ENCODE measurements at places on chromosomes 16 and 17.

DNA sequence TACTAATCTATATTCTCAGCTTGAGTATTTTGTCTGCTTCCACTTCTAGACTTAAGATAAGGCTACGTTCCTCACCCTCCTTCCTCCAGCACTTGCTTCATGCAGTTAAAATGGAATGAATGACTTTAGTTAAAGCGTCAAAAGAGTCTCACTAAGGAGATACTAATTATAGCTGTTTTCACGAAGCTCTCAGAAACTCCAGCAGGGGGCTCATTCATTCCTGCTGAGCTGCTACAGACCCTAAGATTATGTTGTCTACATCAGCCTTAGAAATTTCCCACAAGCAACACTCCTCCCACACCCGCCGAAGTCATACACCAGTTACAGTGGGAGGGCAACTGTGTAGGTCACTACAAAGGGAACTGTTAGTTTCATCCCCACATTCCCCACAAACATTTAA lies 57.0 kb upstream of the KIFC3 start:
- no peak for DNase-seq

GRCh38 chr17:36932694-36933511 lies 4.4 kb upstream of the LHX1 start:
- DNase-seq: no peak

DNA sequence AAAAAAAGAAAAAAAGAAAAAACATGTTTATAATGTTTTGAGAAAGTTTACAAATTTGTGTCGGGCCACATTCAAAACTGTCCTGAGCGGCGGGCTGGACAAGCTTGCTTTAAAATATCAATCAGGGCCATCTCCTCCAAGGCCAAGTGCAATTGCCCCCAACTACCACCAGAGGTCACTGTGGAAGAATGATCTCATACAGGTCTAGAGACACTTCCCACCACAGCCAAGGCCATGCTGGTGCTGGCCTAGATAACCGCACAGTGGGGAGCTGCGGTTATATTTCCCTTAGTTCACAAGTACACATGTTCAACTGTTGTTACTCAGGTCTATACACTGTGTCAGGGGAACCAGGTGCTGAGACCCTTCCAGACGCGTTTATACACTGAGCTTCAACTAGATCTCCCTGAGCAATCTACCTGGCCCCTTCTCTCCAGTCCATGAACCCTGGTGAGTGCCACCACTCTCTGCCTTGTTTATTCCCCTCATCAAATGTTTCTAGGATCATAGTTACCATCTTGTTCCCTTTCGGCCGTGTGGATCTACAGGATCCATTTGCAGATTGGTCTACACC lies 83.8 kb upstream of the CCL2 start:
- no peak for DNase-seq

DNA sequence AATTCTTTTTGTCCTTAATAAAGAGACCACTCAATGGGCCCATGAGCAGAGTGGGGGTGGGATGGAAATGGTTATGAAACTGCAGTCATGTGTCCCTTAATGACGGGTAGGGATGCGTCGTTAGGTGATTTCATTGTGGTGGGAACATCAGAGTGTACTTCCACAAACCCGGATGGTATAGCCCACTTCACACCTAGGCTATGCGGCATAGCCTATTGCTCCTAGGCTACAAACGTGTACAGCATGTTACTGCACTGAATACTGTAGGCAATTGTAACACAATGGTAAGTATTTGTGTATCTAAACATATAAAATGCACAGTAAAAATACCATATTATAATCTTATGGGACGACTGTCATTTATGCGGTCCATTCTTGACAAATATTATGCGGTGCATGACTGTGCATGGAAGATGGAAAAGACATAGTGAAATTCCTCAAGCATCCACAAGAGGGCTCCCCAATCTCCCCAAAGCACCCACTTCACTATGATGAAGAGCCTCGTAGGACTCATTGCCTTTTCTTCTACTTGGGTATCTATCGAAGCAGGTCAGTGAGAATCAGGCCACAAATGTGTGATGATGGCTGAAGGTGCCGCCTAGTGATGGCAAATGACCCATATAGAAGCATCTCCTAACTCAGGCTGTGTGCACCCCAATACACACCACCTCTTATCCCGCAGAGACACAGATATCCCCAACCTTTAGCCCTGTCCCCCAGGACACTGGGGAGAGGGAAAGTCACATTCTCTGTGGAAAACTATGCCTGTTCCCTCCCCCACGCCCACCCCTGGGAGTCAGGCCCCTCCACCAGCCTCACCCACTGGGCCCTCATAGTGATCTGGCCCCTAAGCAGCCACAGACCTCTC lies 43.5 kb downstream of the TBX21 start:
- DNase-seq: no peak

DNA sequence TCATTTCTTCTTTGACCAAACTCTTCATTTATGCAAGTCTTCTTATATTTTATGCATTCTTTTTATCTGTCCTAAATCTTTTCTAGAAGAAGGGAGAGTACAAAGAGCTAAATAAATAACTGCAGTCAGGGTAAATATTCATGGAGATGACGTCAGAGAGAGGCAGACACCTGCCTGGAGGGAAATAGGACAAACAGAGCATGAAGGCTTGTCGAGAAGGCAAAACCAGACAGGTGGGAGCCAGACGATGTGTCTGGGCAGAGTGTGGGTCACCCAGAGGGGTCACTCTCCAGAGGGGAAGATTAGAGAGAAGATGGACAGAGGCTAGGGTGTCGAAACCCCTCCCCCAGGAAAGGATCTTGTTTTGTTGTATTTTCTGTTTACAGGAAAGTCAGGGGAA lies 78.3 kb upstream of the RPL38 start:
- DNase-seq: no peak

- DNase-seq: no peak
Measured at GRCh38 chr16:90018297-90018651, 982 bp downstream of the DBNDD1 start.

GRCh38 chr17:49266233-49266632 lies 35.6 kb upstream of the PHOSPHO1 start:
- DNase-seq: no peak

GRCh38 chr16:12119562-12119961 lies 143.0 kb downstream of the SNX29 start:
- DNase-seq: no peak

DNA sequence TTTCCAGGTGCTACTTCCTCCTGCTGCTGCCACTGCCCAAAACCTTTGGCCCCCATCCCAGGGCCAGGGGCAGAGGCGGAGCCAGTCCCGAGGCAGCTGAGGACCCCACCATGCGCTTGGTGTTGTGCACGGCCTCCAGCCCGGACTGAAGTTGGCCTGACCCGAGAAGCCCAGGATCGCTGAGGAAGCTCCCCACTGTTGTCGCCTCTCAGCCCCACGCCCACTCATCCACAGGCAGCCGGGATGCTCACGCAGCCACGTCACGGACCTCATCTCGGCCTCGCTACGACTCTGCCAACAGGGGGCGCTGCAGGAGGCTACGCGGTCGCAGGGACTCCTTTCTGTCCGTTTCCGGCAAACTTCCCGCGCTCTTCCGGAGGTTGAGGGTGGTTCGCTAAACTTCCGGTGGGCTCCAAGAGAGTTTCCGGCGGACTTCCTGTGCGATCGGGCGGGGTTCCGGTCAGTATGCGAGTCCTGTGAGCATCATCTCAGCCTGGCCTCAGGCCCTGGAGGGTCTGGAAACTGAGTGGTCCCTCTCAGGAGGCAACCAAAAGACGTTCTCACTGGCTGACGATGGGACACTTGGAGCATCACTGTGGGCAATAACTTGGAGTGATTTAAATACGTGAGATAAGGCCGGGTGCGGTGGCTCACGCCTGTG lies 12.4 kb downstream of the ZG16B start:
- DNase-seq: peak; percentile 44

DNA sequence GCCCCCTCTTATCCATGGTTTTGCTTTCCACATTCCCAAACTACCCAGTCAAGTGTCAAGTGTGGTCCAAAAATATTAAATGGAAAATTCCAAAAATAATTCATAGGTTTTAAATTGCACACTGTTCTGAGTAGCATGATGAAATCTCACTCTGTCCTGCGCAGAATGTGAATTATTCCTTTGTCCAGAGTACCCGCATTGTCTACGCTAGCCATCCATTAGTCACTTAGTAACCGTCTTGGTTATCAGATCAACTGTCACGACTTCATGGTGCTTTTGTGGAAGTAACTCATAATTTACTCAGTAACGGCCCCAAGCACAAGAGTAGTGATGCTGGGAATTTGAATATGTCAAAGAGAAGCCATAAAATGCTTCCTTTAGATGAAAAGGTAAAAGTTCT lies 94.9 kb downstream of the SLC39A11 start:
- DNase-seq: no peak

- no peak for DNase-seq
Measured at GRCh38 chr17:50278526-50279180, 4.4 kb downstream of the TMEM92 start.

DNA sequence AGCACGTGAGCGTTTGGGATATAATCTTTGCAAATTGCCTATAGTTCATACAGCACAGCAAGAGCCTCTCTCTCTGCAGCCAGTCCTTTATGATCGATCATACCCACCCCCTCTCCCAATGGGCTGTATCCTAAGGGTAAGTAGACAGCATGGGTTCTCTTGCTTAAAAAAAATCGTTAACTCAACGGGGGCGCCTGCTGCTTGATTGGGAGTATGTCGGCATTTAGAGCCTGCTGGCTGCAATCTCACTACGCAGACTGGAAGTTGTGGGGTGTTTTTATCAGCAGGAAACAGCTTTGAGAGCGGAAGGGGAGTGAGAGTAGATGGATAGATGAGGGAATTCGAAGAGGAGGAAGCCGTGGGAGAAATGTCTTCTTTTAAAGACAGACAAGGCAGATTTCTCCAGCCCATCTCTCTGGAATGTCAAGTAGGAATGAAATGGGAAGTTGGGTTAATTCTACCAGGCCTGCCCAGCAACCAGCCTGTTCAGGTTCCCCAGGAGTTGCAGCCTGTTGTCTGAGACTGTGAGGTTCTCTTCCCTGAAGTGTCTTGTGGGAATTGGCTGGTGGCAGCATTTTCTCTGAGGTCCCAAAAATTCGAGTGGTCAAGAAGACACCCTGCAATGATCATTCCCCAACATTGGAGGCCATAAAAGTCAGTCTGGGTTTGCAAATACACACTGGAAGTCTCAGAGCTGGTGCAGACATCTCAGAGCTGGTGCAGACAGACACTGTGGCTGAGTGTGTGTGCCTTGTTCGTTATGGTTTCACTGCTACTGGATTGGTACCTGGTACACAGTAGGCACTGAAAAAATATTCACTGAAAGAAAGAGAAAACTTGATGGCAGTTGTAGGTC lies 65.6 kb downstream of the PRKCB start:
- DNase-seq: no peak

DNA sequence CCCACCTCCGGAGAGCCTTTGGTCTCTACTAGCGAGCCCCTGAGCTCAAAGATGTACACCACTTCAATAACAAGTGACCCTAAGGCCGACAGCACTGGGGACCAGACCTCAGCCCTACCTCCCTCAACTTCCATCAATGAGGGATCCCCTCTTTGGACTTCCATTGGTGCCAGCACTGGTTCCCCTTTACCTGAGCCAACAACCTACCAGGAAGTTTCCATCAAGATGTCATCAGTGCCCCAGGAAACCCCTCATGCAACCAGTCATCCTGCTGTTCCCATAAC lies 702 bp downstream of the SPN start:
- no peak for DNase-seq

GRCh38 chr16:84312783-84313382 lies 18.2 kb downstream of the WFDC1 start:
- no peak for DNase-seq

DNA sequence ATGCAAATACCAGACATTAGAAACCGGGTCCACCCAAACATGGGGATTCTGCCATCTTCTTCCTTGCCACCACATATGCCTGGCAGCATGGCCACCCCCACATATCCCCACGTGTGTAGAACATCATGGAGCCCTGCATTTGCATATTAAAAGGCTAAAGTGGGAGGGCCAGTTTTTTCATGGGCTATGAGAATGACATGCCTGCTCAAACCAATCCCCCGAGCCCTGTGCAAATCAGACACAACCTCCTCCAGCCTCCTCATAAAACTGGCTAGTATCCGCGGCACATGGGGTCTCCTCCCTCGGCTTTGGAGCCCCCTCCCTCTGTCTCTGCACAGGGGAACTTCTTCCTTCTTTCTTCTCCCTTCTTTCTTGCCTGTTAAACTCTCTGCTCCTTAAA lies 174.9 kb upstream of the WSCD1 start:
- no peak for DNase-seq

DNA sequence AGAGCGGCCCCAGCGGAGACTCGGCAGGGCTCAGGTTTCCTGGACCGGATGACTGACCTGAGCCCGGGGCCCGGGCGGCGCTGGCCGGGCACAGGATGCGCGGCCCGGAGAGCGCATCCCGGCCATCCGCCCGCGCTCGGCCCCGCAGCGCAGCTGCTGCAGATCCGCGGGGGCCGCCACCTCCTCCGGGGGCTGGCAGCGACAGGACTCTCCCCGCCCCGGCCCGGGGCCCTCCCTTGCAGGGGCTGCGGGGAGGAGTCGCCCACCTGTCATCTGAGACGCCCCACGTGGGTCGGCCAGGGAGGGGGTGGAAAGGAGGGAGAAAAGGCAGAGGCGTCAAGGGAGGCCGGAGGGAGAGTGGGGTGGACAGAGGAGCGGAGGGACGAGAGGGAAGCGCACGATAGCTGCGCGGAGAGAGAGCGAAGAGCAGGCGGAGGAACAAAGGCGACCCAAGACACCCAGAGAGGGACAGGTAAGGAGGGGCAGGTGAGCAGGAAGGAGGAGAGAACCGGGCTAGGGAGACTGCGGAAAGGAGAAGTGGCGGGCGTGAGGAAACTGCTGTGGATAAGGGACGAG lies 471 bp upstream of the PRKAR1A start:
- DNase-seq: peak; percentile 57

DNA sequence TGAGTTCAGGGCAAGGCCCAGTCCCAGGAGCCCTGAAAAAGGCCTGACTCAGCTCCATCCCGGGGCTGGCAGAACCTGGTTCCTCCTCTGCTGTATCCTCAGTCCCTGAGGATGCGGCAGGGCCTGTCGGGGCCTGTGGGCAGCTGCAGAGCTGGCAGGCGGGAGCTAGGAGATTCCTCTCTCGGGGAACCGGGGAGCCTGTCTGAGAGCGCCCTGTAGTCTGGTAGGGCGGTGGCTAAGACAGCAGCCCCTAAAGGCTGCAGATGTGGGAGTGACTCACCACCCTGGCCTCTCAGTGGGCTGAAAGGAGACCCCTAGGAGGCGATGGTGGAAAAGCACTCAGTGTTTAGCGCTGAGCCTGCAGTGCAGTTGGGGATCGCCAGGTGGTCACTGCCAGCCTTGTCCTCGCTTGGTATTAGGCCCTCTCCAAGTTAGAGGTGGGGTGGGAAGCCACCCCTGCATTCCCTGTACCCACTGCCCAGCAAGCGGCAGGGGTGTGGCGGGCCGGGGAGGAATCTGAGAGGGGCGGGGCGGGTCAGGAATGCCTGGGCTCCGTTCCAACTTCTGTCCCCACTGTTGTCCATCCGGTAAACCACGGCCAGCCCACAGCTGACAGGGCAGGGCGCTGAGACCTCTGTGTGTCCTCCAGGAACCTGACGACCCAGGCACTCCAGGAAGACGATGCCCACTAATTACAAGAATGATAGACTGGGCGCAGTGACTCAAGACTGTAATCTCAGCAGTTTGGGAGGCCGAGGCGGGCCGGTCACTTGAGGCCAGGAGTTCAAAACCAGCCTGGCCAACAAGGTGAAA lies 29.5 kb upstream of the CDH1 start:
- DNase-seq: no peak

All from activated CD4-positive, alpha-beta T cell treated with anti-CD3 and anti-CD28 coated beads for 1 hour (primary cell).